Lower lobe of right lung (tissue), 2 donors: ENCODE measurements at places on chromosomes 3 and 15. TPM values are rescaled to one million over a fixed set of nuclear protein-coding genes. Genes with fewer than 3 reads are reported as not detected.
A peak's percentile ranks its signal among the peaks of the same experiment; 100 is the strongest.

DNA sequence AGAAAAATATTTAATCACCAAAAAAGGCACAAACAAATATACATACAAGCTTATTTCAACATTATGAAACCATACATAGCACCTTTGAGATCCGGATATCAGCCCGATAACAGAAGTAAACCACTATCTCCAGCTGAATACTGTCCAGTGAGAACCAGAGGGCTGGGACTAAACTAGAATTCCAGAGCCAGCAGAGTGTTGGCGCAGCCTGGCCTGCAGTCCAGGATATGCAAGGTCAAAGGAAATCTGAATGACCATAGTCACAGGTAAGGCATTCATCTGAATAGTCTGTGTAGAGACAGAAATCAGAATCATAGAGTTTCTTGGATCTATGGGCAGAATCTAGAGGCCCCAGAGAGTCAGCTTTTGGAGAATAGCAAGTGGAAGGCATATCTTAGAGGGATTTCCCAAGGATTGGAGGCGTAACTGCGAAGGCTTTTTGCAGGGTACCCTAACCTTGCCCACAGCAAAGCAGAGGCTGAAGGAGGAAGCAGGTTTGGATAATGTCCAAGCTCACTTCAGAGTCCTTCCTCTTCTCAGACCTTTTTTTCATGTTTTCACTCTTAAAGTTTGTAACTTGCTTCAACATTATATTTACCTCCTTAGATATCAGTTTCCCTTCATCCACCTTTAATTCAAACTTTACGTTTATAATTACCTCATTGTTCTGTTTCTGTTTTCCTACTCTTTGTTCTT is 32.5 kb upstream of the TP63 start:
- H3K27me3 ChIP-seq, result no peaks in the 10 kb centered on the region
- no peaks in the 10 kb centered on the region for H3K4me1 ChIP-seq
- DNase-seq, result no peak
- no peak overlapping the region for H3K4me3 ChIP-seq
- H3K36me3 ChIP-seq, result no peaks in the 10 kb centered on the region

- H3K4me3 ChIP-seq, result no peak overlapping the region
- H3K4me1 ChIP-seq, result peaks cover 7% of the 10 kb centered on the region
- DNase-seq, result no peak
- no peaks in the 10 kb centered on the region for H3K36me3 ChIP-seq
- no peaks in the 10 kb centered on the region for H3K27me3 ChIP-seq
- no peak overlapping the region for H3K27ac ChIP-seq
Measured at GRCh38 chr3:120528163-120528562, 68.0 kb upstream of the NDUFB4 start.

DNA sequence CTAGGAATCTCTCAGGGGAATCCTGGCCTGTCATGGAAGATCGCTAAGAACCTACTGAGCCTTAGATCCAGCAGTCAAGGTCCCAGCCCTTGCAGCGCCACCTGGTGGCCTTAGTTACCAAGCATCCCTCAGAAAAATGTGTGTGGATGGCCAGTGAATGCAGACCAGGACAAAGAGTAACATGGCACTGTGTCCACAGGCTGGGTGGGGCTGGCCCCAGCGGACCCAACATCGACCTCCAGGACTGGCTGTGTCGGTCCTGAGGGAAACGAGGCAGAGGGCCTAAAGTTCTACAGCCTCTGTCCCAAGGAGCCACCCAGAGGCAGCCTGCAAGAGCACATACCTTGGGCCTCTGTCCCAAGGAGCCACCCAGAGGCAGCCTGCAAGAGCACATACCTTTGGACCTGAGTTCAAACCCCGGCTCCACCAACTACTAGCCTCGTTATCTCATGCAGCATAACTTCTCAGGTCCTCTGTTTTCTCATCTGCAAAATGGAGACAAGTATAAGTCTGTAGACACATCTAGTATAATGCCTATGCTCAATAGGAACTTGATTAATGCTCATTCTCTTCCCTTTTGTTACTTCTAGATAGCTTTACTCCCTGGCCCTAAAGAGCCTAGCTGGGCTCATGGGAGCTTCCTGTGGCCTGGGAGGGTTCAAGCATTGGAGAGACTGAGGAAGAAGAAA is 57.5 kb upstream of the HERC1 start:
- no peak overlapping the region for H3K4me3 ChIP-seq
- H3K4me1 ChIP-seq, result peaks cover 30% of the 10 kb centered on the region
- H3K27ac ChIP-seq, result no peak overlapping the region
- DNase-seq, result peak; percentile 85

The C2CD4A gene
- 0.18 TPM for total RNA-seq

The KLF15 gene
- 40.1 TPM for total RNA-seq

DNA sequence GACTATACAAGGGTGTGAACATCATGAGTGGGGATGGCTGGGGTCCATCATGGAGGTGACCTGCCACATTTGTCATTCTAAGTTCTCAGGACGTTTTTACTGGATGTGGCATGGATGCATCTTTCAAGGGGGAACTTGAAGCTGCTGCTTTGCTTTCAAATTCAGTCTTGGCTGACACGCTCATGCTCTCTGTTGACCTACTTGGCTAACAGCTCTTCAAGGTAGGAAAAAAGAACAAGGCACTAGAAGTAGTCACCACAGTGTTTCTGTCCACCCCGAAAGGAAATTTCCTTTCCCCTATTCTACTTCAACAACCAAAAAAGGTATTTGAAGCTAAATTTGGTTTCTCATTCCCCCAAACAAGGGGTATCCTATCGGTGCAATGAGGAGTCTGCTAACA is 15.0 kb downstream of the STIMATE start:
- no peak overlapping the region for H3K27ac ChIP-seq
- H3K27me3 ChIP-seq, result no peaks in the 10 kb centered on the region
- peaks cover 13% of the 10 kb centered on the region for H3K4me1 ChIP-seq
- no peak for DNase-seq
- H3K36me3 ChIP-seq, result peaks cover 14% of the 10 kb centered on the region
- no peak overlapping the region for H3K4me3 ChIP-seq
